ENCODE measurements at places on chromosomes 1 and 21.

GRCh38 chr1:203038217-203038741 is 12.0 kb downstream of the PPFIA4 start:
- no peak for DNase-seq

DNA sequence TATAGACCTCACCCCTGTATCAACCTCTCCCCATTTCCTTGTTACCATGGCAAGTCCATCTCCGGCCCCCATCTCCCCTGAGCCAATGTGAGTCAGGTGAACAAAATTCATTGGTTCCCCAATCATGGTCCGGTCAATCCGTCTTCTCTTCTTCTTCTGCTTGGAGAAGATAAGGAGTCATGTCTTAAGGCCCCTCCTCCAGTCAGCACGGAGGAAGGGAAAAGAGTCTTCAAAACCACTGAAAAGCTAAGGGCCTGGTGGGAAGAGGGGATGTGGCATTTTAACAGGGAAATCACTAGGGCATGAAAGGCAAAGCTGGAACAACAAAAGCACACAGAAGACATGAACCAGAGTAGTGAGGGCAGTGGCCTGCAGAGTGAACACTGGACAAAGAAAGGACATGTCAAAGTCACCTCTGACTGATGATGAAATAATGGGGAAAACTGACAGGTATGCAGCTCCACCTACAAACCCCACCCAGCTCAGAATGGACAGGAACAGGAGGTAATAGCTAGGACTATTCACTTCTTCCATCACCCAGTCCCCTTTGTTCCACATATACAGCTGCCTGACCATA is 4.4 kb downstream of the CDC42SE1 start:
- no peak for DNase-seq

DNA sequence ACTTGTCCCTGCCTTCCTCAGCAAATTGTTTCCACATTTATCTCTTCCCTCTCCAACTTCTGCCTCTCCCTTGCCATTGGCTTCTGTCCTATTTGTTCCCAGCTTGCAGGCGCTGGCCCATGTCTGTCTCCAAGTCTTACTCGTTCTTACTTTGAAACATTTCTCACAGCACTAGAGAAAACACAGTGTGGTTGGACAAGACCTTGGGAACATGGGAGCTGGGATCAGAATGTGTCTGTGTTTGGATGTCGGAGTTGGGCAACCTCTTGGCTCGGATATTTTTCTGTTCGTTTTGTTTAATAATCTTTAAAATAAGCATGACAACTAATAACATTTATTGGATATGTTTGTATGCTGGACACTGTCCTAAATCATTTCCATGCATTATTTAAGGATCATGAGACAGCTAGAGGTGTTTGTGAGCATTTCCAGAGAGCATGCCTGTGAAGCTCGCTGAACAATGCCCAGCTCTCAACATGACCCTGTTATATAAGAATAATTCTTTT is 5.9 kb upstream of the BRWD1 start:
- DNase-seq, result peak; percentile 32

GRCh38 chr1:149979245-149979971 is 31.1 kb downstream of the OTUD7B start:
- no peak for DNase-seq

DNA sequence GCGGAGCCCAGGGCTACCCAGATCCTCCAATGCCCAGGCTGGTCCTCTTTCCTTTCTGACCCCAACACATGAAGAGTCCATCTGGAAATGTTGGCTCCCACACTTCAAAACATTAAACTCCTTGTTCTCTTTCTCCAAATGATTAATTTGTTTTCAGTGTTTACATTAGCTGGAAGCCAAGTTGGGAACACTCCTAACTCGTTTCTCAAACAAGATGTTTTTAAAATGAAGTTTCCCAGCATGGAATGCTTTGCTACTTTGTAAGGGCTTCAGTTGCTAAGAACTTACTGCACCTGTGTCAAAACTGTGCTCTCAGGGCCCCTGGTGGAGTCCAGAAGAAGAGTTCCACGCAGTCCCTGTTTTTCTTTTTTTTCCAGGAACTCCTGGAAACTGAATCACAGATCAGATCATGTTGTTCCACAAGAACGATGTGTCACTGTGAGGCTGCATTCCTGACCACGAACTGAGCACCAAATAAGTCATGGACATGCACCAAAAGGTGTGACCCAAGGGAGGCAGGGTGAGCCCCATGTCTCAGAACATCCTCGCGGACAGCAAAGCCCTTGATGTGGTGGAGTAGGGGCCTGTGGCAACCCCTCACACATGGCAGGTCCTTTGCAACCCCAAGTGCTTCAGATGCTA is 257.3 kb downstream of the KCNJ6 start:
- DNase-seq, result no peak

DNA sequence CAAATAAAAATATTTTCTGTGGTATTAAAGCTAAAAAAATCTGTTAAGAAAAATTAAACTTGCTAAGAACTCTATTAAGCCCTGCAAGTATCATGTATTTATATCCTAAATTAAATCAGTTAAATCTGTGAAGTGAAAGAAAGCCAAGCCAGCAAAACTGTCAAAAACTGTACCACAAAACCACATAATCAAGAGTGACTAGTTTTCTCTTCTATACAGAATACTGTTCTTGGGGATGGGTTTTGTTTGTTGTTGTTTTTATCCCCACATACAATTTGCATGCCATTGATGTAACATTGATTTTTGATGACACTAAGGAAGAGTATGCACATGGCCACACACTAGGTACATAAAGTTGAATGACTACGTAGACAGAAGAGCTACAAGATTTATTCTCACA is 20.4 kb downstream of the DPH5 start:
- no peak for DNase-seq
